Stimulated activated CD8-positive, alpha-beta memory T cell treated with anti-CD3 and anti-CD28 coated beads, Interleukin-4, amount 100 ng/mL, for 4 hours (primary cell): ENCODE measurements at places on chromosomes 2 and 18.

DNA sequence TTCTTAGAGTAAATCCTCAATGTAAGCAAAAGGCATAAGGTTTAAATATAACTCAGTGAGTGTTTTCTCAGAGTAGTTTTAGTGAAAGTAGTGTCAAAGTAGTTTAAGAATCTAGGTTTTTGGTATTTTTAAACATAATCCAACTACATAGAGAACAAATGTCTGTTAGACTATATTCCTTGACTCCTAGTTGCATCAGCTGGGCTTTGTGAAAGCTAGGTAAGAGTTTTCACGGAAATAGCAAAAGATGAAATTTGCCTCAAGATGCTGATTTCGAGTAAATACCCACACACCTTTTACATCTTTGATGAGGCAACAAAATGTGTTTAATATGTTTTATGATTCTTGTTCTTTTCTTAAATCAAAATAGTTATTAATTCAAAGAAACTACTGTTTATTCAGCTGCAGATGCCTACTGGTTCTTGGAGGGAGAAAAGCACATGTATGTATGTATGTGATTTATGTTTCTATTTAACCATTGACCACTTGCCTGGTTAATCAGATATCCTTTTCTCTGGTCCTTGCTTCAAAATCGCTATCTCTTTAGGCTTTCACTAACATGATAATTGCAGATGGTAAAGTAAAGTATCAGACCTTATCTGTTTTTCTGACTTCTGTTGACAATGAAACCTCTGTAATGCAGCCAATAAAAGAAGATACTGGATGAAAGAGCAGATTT lies 117.4 kb upstream of the NOSTRIN start:
- no peak for DNase-seq

DNA sequence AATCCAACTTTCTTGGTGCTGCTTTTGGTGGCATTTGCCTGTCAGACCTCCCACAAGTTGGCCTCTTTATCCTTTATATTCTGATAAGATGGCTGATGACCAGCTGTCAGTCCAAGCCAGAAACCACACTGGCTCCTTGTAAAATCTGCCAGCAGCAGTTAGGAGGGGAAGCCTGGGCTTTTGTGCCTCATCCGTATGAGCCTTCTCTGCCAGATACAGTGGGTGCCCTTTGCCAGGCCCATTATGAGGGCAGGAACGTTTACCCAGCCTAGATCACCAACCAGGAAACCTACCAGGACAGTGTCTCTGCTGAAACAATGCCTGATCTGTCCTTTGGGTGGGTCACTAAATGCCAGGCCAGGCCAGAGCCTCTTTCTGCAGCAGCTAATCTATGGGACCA lies 202.9 kb upstream of the SP5 start:
- no peak for DNase-seq

DNA sequence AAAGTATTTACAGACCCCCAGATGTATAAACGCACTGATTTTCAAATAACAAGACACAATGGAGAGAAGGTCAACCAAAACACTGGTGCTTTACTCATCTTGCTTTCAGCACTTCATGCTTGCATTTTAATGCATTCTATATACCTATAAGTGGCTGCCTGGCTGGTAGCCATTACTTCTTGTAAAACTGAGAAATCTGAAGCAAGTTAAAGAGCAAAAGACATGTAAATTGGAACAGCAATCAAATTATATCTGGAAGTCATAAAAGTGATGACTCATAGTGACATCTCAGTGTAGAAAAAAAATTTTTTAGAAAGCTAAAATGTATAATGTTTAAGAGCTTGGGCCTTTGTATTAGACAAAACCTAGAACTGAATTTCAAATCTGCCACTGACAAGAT lies 106.2 kb downstream of the CCDC141 start:
- DNase-seq: no peak

DNA sequence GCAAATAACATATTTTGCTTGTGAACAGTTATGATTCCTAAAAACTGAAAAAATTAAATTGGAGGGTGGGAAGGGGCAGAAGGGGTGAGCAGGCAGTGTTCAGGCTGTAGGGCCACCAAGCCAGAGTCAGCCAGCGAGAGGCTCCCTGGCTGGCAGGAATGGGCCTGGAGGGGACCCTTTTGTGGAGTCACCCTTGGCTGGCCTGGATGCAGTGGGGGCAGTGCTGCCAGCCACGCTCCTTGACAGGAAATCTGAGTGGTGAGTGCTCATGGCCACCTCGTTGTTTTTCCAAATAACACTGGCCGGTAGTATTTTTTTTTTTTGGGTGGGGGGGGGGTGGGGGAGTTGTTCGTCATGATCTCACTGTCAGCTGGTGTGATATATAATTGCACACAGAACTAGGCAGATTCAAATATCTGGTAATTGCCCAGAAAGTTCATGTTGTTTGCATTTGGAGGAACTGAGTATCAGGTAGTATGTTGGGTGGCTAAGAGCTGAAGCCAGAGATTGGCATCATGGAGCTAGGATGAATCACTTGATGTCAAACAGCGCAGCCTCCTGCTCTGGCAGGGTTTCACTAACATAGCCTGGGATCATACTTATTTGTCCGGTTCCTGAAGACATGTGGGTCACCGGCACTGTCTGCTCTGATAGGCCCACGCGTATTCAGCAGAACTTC lies 160.0 kb downstream of the PTGR3 start:
- no peak for DNase-seq

GRCh38 chr18:1665079-1665478 lies 760.4 kb downstream of the ADCYAP1 start:
- DNase-seq: no peak

DNA sequence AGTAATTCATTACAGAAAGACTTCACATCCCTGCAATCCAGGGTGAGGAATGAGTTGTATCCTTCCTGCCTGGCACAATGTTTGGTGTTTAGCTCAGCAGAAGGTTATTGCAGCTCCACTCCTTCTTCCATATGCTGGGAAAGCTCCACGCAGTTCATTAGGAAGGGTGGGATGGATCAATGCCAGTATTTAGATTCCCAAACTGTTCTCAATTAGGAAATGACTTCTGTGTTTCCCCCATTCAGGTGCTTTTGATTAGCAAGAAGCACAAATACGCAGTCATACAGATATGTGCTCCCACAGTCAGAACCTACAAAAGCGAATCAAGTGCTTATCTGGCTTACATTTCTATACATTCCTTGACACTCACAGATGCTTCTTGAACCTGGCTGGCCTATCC lies 340.6 kb downstream of the NYAP2 start:
- DNase-seq: no peak

DNA sequence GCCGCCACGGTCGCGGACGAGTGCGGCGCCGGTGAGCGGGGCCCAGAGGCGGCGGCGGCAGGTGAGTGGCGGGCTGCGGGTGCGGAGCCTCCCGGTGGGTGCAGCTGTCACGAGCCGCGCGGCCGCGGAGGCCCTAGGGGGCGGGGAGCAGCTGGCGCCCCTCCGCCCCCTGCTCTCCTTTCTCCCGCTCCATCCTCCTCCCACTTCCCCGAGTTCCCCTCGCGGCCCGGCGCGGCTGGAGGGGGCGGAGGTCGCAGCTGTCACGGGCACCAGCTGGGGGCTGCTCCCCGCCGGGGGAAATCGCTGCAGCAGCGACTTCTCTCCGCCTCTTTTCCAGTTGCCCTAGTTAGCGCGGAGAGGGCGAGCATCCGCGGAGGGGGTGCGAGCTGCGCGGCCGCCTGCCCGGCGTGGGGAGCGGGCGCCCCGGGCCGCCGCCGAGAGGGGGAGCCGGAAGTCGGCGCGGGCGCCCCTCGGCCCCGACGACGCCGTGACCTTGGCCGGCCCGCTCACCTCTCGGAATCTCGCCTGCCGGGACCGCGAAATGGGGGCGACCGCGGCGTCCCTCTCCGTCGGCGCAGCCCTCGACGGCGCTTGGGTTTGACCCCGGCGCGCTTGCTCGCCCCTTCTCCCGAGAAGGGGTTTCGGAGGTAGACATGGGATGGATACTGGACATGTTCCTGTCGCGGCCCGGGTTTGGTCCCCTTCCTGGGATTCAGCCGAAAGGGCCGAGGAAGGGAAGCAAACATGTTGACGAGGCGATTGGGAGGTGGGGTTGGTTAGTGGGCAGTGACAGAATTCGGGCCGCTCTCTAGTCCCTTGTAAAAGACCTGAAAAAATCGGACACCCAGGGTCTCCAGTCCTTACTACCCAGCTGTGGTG lies 727 bp downstream of the NCOA1 start:
- DNase-seq: peak; percentile 24

GRCh38 chr2:197677483-197677882 lies 2.1 kb upstream of the RFTN2 start:
- DNase-seq: no peak

DNA sequence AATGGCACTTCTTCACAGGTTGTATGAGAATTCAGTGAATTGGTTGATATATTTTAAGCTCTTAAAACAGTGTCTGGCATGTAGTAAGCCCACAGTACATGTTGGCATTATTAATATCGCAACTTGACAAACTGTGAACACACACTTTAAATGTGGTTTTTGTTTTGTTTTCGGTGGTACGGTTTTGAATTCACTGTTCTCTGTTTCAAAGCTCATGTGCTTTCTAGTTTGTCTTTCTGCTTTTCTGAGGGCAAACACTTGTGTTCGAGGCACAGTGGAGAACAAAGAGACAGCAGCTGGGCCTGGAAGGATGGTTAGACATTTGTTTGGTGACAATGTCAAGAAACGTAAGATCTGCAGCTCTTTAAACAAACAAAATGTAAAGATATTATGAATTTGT lies 276.5 kb upstream of the MC4R start:
- no peak for DNase-seq

DNA sequence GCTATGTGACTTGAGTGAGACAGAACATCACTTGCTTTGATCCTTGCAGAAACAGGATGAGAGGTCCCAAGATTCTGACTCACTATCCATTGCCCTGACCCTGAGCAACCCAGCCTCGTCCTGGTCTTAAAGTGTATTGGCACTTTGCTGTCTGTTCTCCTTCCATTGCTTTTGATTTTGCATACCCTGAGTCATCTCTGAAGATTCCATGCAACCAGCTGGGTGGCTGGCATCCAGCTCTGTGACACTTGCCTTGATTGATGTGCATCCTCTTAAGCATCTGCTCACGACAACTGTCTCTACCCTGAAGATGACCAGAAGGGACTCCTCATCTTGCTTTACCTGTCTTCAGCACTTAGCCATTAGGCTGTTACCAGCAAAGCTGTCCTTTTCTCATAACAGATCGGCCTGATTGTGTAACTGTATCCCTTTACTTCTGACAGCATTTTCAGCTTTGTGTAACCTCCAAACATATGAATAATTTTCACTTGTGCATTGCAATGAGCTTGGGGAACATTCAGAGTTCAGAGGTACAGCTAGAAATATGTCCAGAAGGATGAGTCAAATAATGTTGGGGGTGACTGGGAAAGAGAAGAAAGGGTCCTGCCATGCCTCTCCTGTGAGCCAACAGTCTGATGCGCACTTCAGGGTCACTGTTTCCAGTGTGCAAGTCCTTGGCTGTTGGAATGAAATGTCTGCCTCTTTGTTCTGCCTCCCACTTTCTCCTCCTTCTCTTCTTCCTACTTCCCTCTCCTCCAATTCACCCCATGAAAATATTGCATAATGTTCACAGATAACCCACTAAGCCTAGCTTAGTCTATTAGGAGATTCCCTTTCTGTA lies 249.7 kb upstream of the OSR1 start:
- DNase-seq: no peak

DNA sequence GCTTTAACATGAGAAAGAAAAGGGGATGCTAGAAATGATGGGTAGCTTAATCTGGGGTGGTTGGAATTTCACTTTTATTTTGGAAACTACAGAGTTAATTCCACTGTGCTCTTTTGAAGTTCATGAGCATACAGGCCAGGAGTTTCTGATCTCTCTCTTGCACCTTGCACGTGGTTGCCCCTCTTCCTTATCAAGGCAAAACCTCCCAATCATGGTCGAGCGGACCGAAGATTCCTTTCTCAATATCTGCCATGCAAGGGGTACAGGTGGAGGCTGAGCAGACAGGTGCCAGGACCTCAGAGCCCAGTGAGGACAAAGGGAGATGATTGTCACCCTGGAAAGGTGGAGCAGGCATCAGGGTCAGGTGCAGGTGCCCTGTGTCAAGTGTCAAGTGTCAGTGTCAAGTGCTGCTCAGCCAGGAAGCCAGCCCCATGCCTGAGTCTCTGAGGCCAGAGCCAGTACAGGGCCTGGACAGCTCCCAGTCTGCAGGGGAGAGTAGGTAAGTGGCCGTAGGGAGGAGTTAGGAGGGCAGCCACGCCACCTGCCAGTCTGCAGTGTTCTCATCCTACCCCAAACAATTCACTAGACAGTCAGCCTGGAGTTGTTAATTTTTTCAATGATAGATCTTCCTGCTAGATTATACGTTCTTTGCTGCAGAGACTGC lies 42.2 kb downstream of the LPIN1 start:
- DNase-seq: no peak

- DNase-seq: no peak
Measured at GRCh38 chr18:57780706-57781347, 22.3 kb downstream of the ATP8B1 start.

DNA sequence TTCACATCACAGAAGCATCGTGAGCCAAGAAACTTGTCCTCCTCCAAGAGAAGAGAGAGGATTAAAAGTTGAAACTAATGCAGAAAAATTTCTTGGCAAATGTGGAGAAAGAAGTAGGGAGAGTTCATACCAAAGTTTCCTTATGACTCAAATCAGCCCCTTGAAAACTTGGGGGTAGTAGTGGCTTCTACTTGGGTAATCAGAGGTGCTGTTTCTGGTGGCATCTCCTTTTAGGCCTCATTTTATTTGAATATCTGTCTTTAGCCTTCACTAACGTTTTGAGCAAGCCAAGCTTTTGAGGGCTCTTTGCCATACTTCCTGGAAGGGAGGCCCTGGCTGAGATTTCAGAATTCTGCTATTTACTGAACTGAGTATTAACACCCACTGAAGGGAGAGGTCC lies 515.3 kb upstream of the MEX3C start:
- no peak for DNase-seq

GRCh38 chr2:10733566-10733925 lies 12.1 kb downstream of the ATP6V1C2 start:
- DNase-seq: no peak

- DNase-seq: no peak
Measured at GRCh38 chr2:215110918-215111317, 27.5 kb downstream of the ABCA12 start.

GRCh38 chr2:11056614-11057013 lies 98.7 kb upstream of the SLC66A3 start:
- no peak for DNase-seq

DNA sequence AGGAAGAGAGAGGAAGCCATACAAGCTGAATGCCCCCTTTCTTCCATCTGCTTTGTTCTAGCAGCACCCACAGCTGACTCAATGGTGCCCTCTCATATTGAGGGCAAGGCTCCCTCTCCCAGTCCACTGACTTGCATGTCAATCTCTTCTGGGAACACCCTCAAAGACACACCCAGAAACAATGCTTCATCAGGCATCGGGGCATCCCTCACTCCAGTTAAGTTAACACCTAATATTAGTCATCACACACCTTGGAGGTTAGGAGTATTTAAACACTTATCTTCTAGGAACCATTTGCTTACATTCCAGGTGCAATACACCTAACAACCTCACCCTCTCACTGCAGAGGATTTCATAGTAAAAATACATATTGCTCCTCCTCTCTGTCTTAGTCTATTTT lies 993.5 kb upstream of the DDX18 start:
- no peak for DNase-seq

DNA sequence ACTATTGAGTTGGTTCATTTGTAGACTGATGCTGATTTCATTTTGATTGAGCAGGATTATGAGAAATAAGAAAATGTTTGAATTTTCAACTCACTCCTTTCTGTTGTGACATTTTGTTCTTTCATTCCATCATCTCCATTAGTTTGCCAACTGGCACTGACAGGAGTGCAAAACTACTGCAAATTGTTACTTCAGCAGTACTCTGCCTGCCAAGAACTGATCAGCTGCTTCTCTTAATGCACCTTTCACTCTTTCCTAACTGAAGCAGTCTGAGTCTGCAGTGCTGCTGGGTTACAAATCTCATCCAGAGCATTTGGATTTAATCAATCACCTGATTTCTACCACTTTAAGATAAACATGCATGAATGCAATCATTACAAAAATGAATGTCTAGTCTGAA lies 70.9 kb downstream of the TMEFF2 start:
- DNase-seq: no peak
